ENCODE measurements at places on chromosomes 16 and 17.

DNA sequence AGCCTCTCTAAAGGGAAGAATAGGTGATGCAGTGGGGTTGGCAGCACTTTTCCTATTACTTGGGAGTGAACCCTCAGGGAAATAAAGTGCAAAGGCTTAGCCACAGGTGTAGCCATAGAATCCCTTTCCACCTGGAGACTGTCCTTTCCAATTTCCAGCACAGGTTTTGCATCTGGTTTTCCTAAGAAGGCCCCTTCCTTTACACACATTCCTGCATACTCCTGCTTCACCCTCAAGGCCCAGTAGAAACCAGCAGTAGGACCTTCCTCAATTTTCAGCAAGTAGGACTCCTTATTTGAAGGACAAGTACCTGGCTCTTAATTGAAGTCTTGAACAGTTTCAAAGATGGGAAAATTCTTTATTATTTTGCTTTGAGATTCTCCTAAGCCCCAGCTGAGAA lies 171.8 kb upstream of the TBX2 start:
- no peak for DNase-seq

DNA sequence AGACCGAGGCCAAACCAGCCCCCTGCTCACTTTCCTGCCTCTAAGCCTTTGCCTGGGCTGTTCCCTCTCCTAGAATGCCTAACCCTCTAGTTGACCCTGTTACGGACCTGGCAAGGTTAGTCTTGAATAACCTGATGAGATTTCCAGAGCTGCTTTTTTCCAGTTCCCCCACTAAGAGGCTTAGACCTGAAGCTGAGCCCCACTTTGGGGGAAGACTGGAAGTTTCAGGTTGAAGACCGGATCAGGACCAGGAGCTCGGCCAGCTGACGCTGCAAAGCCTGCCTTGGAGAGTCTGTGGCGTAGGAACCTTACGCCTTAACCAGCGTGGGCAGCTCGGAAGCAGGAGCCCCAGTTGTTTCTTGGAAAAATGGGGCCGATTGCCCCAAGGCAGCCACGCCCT lies 129.8 kb downstream of the OR1D5 start:
- DNase-seq = no peak

GRCh38 chr16:6155271-6155670 lies 1057.7 kb upstream of the EEF2KMT start:
- DNase-seq = no peak

- DNase-seq = no peak
Observed at GRCh38 chr16:84569382-84569987, 48.4 kb downstream of the COTL1 start.

- no peak for DNase-seq
Observed at GRCh38 chr16:29975811-29976511, 2.3 kb downstream of the TAOK2 start.

- no peak for DNase-seq
Observed at GRCh38 chr17:8789743-8790142, 9.4 kb downstream of the MFSD6L start.

DNA sequence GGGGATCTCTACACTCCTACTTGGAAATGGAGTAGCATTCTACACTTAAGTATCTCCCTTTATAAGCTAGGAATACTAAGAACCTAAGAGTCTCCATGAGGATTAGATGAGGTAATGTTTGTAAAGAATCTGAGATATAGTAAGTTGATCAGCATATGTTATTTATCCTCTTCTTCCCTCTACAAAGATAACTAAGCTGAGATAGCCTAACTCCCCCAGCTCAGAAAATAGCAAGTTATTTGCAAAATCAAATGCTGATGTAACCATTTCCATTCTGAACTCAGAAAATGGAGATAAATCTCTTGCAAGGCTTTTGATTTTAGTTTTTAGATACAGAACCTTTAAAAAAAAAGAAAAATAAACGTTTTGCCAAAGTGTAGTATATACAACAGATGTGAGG lies 526.0 kb downstream of the MAF start:
- no peak for DNase-seq

GRCh38 chr16:58062821-58063220 lies 37.3 kb downstream of the MMP15 start:
- no peak for DNase-seq

GRCh38 chr17:81295676-81296381 lies 722 bp upstream of the SLC38A10 start:
- no peak for DNase-seq

GRCh38 chr16:56136256-56136655 lies 55.0 kb upstream of the GNAO1 start:
- no peak for DNase-seq

All from C1 segment of cervical spinal cord (tissue), 14 donors.